ENCODE measurements at places on chromosomes 7 and 10.

DNA sequence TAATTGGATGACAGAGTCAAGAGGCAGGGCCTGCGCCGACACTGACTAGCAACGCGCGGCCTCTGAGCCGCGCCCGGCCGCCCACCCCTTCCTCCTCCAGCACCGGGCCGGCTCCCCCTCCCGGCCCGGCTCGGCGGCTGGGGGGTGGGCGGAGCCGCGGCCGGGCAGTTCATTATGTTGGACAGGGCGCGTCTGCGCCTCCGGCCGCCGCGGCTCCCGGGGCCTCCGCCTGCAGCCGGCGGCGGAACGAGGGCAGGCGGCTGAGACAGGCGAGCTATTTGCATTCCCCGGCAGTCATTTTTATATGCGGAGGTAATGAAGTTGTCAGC, 106.7 kb downstream of the SNX10 start:
- DNase-seq: no peak

DNA sequence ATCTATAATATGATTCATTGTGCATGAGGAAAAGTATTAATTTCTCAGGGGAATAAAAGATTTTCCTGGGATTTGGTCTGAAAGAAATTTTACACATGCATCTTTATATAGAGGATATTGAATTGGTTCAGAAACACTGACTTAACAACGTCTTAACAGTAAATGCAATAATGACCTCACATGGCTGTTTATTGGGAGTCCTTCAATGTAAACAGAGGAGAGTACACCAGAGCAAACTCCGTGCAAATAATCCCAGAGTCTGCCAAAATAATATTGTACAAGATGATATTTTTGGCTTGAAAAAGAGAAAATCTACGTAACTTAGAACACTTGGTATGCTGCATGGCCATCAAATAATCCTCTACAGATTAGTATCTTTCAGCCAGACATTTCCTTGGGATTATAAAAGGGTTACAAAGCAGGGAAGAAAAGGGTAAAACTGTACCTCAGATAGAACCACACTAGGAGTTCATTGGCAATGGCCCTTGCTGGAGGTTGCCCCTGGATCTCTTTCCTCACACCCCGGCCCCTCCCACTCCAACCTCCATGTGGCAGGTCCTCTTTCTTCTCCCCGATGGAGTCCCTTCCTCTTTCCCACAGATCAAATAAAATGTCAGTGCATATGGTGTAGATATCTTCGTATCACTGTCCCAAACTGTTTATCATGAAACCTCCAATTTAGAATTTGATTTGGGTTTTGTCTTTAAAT, 196.4 kb downstream of the EVX1 start:
- no peak for DNase-seq

DNA sequence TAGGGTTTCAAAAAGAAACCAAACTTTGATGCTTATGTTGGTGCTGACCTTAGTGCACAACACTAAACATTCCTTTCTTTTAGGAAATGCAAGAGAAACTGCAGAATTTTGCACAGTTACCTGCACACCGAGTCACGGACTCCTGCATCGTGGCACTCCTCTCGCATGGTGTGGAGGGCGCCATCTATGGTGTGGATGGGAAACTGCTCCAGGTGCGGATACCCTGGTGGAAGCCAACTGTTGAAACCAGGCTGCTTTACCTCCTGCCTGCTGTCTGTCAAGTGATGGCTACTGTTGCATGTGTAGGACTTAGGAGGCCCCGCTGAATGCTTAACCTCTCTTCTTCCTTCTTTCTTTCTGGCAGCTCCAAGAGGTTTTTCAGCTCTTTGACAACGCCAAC, 11.7 kb downstream of the CASP2 start:
- DNase-seq: peak; percentile 72

- no peak for DNase-seq
Measured at GRCh38 chr7:106767498-106768323, 97.4 kb upstream of the PIK3CG start.

DNA sequence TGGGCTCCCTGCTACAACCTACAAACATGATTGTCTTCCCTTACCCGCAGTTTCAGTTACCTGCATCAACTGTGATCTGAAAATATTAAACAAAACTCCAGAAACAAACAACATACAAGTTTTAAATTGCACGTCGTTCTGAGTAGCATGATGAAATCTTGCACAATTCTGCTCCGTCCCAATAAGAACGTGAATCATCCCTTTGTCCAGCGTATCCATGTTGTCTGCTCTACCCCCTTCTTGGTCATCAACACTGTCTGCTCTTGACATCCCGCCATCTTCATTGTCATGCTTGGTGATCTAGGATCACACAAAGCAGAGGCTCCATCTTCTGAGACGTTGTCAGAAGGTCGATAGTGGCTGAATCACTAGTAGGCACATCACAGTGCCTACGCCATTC, 53.9 kb downstream of the ACADSB start:
- no peak for DNase-seq

DNA sequence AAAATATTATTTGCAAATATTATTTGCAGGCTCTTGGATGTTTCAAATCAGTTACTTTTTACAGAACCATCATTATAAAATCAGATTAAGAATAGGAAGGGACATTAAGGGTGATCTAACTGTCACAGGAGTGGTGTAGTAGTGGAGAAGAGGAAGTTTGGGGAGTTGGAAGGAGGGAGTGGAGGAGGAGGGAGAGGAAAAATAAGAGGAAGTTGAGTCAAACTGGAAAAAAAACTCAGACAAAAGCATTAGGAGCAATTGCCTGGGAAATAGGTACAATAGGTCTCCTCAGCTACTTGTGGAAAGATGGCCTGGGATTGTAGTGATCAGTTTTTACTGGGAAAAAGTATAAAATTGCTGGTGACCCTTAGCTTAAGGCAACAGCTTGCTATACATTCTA, 77.7 kb upstream of the GPR37 start:
- no peak for DNase-seq

- DNase-seq: no peak
Measured at GRCh38 chr10:31372439-31372838, 53.4 kb downstream of the ZEB1 start.

DNA sequence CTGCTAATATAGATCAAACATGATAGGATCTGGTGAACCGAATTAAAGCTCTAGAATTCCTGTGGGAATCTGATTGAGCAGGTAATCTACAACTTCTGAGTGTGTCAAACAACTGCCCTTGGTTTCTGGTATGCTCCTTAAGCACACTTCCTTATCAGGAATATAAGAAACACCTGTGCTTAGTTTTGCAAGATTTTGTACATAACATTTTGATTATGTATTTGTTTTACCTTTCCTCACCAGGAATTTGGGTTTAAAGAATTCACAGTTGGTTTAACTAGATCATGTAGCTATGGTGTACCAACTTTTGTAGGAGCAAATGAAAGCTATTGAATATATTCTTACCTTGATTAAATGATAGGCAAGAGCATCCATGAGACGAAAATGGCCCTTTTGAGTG, 40.6 kb downstream of the MCU start:
- DNase-seq: no peak

GRCh38 chr7:101021703-101022102, 1.8 kb downstream of the MUC17 start:
- no peak for DNase-seq

- peak; percentile 74 for DNase-seq
Measured at GRCh38 chr10:97572214-97572989, at the start of gene ANKRD2. Gene ANKRD2, plus strand, starts transcription at chr10:97572779. Its CDS starts 10 bp downstream, at chr10:97572789.

GRCh38 chr7:138435231-138435919, 24.7 kb upstream of the TRIM24 start:
- no peak for DNase-seq

GRCh38 chr10:72328045-72328828, 26.5 kb downstream of the DNAJB12 start:
- peak; percentile 77 for DNase-seq

GRCh38 chr7:22435105-22435504, 64.9 kb downstream of the STEAP1B start:
- DNase-seq: no peak

- no peak for DNase-seq
Measured at GRCh38 chr7:117782761-117783160, 90.5 kb downstream of the CTTNBP2 start.

- DNase-seq: no peak
Measured at GRCh38 chr7:95467912-95468607, 17.7 kb upstream of the ASB4 start.

DNA sequence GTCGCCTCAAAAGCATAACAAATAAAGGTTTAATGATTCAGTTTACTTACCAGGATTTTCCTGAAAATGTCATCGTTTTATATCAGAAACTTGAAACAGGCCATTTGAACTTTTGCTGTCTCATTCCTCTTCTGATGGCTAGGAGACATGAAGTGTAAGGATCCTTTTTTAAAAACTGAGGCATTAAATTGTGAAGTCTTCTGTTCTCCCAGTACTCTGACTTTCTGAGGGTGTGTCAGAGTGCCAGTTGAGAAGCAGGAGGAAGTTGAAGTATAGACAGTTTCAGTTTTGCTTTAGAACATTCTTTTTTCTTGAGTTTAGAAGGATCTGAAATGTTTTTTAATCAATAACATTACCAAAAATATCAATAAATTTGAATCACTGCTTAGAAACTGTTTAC, at the start of gene SAMD9L:
TSS of gene SAMD9L (minus strand) at position 242 of the 400 bp plus-strand sequence. CDS start 12,414 bp downstream, outside the sequence.
- DNase-seq: no peak

GRCh38 chr7:158973440-158973839, 117.1 kb downstream of the DYNC2I1 start:
- DNase-seq: peak; percentile 64

- DNase-seq: no peak
Measured at GRCh38 chr7:800692-801091, 31.6 kb upstream of the SUN1 start.

- no peak for DNase-seq
Measured at GRCh38 chr10:73172867-73173266, 4.9 kb downstream of the FAM149B1 start.

DNA sequence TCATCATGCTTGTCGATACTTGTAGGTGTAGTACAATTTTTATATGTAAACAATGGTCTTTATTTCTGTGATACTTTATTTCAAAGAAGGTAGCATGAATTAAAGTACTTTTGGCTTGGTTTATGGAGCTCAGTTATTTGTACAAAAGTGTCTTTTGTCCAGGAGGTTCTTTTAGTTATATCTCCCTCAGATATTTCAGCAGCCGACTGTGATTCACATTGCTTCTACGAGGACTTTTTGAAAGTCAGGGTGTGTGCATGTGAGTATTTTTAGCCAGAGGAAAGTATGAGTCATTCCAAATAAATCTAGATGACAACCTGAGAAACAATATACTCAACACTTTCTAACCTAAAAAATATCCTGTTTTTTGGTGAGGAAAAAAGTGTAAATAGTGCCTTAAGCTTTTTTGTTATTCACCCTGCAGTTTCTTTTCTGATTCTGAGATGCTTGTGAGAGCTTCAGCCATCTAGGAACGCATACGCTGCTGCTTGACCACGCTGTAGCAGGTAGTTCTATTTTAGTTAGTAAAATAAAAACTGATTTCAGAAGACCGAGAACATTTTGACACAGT, 595 bp upstream of the SUN1 start:
- no peak for DNase-seq

DNA sequence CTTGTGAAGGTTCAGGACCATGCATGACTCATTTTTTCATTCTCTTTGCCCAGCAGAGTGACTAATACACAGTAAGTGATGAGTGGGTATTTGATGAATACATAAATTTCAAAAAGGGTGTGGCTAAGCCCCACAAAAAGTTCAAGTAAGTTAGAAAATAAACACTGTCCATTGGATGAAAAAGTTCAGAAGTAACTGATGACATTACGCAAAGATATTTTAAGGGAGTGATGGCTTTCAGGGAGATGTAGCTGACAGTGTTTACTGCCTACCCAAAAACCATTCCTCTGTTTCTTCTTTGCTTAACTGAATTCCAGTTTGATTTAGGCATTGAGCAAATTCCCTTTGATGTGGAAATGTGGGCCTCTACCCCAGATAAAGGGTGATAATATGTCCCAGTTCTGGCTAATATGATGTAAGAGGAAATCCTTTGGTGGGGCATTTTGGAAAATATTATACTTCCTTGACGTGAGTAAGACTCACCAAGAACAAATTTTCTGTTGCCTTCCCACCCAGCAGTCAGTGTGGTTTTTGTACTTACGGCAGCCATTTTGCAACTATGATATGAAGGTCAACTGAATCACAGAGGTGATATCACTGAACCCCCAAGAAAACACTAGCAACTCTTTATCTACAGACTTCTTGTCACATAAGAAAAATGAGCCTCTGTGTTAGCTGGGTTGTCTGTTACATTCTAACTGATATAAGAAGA, 29.0 kb upstream of the EBLN1 start:
- DNase-seq: peak; percentile 43

- no peak for DNase-seq
Measured at GRCh38 chr7:150941351-150942000, 36.6 kb downstream of the KCNH2 start.

GRCh38 chr10:22320591-22321155, at the start of gene BMI1:
Gene BMI1, plus strand, starts transcription at chr10:22321099. Its CDS starts 5,351 bp downstream, at chr10:22326450.
- DNase-seq: peak; percentile 76

DNA sequence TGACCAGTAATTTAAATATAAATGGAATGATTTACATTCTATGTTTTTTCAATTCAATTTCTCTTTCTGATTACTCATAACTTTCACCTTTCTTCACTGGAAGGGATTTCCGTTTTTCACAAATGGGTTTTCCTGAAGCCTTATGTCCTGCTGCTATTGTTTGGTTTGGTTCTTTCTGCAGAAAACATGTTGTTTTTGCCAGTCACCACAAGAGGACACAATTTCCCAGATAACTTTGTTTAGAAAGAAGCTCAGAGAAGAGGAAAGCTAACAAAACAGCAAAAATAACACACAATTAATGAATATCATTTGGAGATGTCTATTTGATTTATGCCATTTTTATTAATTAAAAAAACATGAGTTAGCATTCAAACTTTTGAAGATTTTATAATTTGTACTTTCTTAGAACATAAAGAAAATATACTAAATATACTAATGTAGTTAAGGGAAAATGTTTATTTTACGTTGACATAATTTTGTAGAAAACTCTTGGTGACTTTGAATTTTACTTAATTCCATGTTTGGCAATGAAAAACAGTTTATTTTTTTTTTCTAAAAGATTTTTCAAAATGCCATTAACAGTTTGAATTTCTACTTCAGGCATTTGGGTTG, 4.6 kb upstream of the TWIST1 start:
- DNase-seq: no peak

DNA sequence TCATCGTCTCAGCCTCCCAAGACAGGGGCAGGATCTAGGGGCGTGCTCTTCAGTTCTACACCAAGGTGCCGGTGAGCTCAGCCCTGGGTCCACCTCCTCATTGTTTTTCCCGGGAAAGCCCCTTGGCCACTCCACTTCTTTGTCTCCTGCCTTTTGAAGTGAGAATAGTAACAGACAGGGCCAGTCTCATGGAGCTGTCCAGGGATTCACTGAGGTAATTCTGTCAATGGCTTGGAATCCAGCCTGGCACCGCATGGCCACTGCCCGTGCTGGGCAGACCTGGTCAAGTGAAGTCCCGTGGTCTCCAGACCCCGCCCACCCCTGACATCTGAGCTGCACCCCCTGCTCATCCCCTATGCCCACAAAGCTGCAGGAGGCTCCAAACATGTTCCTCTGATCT, 138.9 kb downstream of the TNS3 start:
- DNase-seq: no peak

- no peak for DNase-seq
Measured at GRCh38 chr7:50293509-50294179, 10.9 kb upstream of the IKZF1 start.

GRCh38 chr7:100894860-100895700, 608 bp downstream of the ACHE start:
- DNase-seq: peak; percentile 80

GRCh38 chr7:45179666-45180065, 22.1 kb downstream of the RAMP3 start:
- DNase-seq: no peak

Measured in activated T-cell treated with anti-CD3 and anti-CD28 coated beads, Interleukin-2, amount 50 U/mL, for 48 hours (primary cell).